Skin of body (tissue), 3 donors: ENCODE measurements at places on chromosomes 13 and 19.
A peak's percentile ranks its signal among the peaks of the same experiment; 100 is the strongest.

- DNase-seq = no peak
Measured at GRCh38 chr19:11199517-11199916, 2.2 kb upstream of the KANK2 start.

GRCh38 chr19:4537953-4538600, 1.8 kb downstream of the LRG1 start:
- DNase-seq = no peak

DNA sequence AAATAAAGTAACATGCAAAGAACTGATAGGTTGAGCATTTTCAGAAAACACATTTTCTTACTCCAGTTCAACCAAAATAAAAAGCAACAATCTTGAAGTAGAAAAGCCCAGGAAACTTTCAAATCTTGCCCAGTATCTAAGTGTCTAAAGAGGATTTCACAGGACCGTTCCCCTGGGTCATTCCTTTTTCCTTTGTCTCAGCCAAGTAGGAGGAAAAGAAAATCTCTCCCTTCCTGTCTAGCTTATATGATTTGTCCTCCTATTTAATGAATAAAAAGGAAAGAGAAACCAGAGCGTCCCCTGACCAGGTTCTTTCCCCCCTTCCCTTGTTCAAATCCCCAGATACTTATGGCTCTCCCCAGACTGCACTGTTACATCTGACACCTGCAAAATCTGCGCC, 248.0 kb downstream of the KCTD12 start:
- peak; percentile 85 for DNase-seq

- DNase-seq = no peak
Measured at GRCh38 chr13:111228262-111229144, 91.9 kb upstream of the TEX29 start.

DNA sequence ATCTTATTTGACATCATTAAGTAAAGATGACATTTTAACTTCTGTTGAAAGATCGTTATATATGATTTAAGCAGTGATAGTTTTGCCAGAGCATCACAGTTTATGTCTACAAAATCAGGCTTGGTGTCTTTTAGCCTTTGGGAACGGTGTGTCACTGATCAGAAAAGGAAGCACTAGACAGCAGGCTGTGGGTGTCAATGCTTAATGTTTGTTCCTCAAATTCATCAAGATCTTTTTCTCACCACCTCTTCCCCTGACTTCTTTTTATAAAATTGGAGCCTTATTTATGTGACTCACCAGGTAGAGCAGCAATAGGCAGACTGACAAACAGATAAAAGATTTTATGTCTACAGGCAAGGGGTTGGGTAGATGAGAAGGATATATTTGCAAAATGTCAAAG, 1558.5 kb downstream of the EFNB2 start:
- peak; percentile 33 for DNase-seq

- no peak for DNase-seq
Measured at GRCh38 chr13:101390461-101390860, 25.8 kb downstream of the NALCN start.

GRCh38 chr19:14369399-14370168, 11.7 kb upstream of the ADGRE5 start:
- DNase-seq = no peak

GRCh38 chr13:53920916-53921315, 892.3 kb downstream of the OLFM4 start:
- DNase-seq = no peak

- DNase-seq = no peak
Measured at GRCh38 chr13:28316836-28317235, 178.1 kb downstream of the FLT1 start.

GRCh38 chr19:5857203-5858081, 6.2 kb upstream of the FUT3 start:
- DNase-seq = no peak

- no peak for DNase-seq
Measured at GRCh38 chr13:31115616-31116015, 46.1 kb downstream of the HSPH1 start.

GRCh38 chr19:38035515-38036495, 128.8 kb downstream of the SIPA1L3 start:
- no peak for DNase-seq

DNA sequence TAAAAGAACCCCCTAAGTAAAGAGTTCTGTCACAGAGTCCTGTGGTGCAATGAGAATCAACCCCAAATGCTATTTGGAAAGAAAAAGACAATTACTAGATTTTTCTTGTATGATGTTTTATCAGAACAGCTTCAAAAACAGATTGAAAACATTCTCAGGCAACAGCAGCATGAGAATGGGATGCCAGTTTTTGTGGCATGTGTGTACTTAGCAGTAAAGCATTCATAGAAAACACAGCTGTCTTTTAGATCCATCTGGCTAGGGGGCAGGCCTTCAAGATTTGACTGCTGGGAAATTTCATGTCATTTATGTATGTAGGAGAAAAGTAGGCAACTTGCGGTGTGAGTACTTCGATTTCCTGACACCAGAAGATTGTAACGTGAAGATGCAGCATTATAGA, 170.5 kb upstream of the HTR2A start:
- DNase-seq = peak; percentile 37

DNA sequence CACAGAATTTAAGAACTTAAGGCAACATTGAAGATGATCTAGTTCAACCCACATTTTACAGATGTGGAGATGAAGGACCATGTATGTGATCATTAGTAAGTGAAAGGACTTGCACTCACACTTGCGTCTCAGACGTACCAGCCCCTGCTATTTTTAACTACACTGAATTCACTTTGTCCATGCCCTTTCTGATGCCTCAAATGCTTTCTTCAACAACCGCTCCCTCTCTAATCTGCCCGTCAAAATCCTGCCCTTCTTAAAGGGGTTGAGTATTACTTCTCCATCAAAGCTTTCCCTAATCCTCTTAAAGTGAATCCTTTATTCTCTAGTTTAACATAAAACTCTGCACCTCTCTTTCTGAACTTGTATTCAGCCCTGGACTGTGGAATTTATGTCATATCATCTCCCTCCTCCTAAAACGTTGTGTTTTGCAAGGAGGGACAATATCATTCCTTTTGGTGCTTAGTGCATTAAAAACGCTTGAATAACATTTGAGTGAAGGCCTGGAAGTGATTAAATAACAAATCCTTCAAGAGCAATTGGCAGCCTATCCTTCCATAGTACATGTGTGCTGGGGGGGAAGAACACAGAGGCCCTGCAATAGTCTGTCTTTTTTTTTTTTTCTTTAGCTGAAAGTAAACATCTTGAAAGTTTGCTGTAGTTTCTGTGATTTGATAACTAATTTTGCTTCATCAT, 493.3 kb downstream of the LMO7 start:
- peak; percentile 88 for DNase-seq

- no peak for DNase-seq
Measured at GRCh38 chr13:110698689-110699088, 7.2 kb downstream of the CARS2 start.

DNA sequence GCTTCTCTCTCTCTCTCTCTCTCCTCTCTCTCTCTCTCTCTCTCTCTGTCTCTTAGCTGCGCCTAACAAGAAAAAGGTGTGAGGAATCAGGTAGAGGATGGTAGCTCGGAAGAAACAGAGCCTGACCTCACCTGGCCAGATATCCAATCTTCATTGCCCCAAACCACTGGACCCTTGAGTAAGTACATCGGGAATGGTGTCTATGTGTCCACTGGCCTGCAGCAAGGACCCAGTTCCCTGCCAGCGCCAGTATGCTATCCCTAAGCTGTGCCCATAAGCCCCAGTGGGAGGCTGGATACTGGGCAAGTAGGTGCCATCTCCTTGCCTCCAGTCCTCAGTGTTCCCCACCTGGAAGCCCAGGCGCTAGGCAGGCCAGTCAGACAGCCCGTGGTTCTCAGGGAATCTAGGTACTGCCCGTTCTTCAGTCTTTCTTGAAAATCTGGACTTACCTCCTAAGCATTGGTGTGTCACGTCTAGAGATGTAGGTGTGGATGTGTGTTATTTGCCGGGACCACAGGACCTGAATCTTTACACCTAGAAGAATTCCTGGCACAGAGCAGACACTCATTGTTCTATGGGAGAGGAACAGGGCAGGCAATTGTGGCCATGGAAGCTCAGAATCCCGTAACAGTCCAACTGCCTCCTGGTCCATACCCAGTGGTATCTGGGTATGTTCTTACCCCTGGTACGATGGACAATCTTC, 7.3 kb downstream of the URAD start:
- no peak for DNase-seq

DNA sequence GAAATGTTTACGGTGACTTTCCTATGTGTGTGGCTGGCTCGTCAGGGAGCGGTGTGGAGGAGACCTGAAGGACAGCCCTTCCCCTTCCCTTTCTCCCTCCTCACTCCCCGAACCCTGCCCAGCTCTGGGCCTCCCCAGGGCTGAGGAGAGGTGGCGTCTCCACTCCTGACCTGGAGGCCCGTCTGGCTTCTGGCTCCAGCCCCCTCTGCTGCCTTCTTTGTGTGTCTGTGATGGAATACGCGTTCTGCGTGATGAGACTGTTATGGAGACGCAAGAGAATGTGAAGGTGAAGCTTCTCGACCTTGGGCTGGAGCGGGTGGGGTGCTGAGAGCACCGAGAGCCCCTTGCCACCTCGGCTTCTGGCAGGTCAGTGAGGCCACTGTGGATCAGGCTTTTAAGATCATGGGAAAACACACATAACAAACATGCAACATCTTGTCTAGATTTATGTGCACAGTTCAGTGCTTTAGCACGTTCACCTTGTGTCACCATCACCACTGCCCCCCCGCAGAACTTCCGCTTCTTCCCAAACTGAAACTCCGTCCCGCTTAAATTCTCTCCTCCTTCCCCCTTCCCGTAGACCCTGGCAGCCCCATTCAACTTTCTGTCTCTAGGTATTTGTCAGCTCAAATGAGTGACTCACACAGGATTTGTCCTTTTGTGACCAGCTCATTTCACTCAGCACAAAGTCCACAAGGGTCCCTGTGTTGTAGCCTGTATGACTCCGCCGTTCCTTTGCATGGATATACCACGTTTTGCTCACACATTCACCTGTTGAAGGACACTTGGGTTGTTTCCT, 24.7 kb downstream of the ATP11A start:
- DNase-seq = peak; percentile 19

- no peak for DNase-seq
Measured at GRCh38 chr19:12868540-12869112, 12.6 kb downstream of the DNASE2 start.

DNA sequence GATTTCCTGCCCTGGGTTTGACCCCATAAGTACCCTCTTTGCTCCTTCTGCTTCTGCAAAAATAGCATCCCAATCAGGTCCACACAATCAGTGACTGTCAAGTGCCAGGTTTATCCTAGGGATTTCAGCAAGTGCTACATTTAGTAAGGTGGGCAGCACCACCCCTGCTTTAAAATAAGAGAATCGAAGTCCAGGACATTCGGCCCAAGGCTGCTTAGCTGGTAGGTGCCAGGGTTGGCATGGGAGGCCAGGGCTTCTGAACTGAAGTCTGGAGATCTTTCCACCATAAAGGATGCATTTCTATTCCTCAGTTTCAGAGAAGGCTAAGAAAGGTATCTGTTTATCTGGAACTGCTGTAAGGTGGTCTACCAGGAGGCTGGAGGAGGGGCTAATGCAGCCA, 408.3 kb downstream of the ZNF536 start:
- DNase-seq = no peak

DNA sequence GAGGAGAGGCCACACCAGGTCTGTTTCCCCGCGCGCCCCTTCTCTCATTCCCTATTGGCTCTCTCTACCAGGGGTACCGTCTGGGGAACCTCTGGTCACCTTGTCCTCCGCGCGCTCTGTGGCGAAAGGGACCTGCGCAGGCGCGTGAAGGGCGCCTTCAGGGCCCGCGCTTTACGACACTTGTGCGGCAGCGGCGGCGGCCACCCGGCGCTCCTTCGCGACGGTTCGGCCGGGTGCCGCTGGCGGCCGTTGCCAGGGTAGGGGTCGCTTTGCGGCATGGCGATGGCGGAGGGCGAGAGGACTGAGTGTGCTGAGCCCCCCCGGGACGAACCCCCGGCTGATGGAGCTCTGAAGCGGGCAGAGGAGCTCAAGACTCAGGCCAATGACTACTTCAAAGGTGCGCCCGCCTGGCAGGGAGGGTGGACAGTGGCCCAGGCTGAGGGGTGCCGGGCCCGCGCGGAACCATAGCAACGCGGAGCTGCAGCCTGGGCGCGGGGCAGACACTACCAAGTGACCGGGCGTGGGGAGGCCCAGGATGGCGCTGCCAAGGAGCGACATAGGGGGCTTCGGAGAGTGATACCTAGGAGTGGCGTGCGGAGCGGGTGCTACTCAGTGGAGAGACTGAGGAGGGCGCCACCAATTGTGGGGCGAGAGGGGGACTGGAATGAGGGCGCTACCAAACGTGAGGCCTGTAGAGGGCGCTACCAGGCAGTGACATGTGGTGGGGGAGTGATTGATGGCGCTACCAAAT, at the start of gene PPP5C:
PPP5C (plus strand) TSS at position 267 of the 751 bp plus-strand sequence; CDS start at position 277, 10 bp downstream.
- peak; percentile 88 for DNase-seq

DNA sequence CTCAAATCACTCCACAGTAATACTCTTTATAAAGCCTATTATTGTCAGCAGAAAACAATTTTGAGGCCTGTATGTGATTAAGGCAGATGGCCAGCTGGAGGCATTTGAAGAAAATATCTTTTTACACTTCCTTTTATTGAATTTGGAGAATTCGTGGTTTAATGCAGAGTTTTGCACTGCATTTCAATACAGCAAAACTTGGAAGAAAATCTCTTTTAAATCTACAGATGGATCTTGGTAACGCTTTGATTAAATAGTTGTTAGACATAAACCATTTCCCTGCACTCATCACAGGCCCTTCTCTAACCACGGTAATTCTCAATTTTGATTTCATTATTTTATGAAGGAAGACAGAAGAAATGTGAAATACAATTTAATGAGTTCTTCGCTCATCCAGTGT, 185.7 kb downstream of the RFC3 start:
- DNase-seq = peak; percentile 20

DNA sequence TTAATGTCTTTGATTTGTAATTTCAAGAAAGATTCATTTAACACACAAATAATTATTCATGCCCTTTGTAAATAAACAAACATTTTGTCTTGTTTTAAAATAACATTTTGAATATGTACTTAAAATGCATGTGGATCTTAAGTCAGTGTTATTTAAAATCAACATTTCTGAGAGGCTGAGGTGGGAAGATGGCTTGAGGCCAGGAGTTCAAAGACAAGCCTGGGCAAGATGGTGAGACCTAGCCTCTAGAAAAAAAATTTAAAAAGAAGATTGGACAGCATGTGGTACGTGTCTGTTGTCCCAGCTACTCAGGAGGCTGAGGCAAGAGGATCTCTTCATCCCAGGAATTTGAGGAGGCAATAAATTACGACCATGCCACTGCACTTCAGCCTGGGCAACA, 1268.2 kb downstream of the SLITRK1 start:
- DNase-seq = no peak

GRCh38 chr19:13056052-13056660, 46.5 kb downstream of the LYL1 start:
- DNase-seq = no peak

GRCh38 chr19:35935911-35936737, at the start of gene LRFN3:
TSS of gene LRFN3 (plus strand) at chr19:35936374. CDS start at chr19:35939426, 3,052 bp downstream.
- peak; percentile 46 for DNase-seq

GRCh38 chr13:49238621-49239020, 9.1 kb upstream of the CDADC1 start:
- DNase-seq = no peak

- no peak for DNase-seq
Measured at GRCh38 chr13:32079587-32079986, 48.0 kb downstream of the FRY start.

GRCh38 chr13:44573790-44574465, 2.2 kb downstream of the TSC22D1 start:
- no peak for DNase-seq
